ENCODE measurements at places on chromosomes 1 and 21.

DNA sequence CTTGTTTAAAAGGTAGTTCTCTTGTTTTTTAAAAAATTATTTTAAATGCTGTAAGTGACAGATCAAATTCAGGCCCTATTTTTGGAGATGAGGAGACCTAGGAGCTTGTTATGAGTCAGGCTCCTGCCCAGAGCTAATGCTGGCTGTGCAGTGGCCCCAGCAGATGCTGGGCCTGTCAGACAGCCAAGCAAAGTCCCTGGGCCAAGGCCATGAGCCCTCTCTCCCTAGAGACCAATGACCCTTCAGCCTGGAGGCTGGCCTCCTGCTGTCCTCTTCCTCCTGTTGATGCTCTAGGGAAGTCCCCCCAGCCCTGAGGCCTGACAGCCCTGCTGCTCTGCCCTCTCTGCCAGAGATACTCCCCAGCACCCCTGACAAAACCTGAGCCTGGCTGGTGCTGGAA lies 128.1 kb upstream of the CTTNBP2NL start:
- no peak for DNase-seq

GRCh38 chr1:90922996-90923395 lies 98.8 kb downstream of the ZNF644 start:
- DNase-seq: no peak

GRCh38 chr1:17304151-17304825 lies 3.7 kb upstream of the PADI4 start:
- peak; percentile 6 for DNase-seq

DNA sequence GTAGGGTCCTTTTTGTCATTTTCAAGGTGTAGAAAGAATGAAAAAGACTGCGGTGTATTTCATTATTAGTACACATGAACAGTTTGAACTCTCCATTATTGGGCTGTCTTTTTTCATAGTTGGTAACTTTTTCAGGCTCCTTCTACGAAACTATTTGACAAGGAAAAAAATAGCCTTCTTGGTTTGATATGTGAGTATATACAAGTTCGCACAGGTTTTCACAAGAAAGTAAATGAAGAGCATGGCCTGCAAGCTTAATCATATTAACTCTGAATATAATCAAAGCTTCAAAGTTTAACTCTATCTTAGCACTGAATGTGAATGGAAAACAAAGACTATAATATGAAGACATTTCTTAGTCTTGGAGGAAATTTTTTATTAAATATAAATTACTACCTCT lies 290.0 kb upstream of the ADGRL2 start:
- DNase-seq: no peak

GRCh38 chr1:57157818-57158603 lies 192.2 kb upstream of the C8B start:
- DNase-seq: no peak

GRCh38 chr1:204343802-204344201 lies 15.9 kb downstream of the PLEKHA6 start:
- no peak for DNase-seq

- DNase-seq: no peak
These were observed 609.1 kb downstream of the KIF26B start for GRCh38 chr1:245763873-245764331.

Measured in NCI-H226 (cell line).